ENCODE measurements at places on chromosomes 5 and 9. TPM values are rescaled to one million over a fixed set of nuclear protein-coding genes. Genes with fewer than 3 reads are reported as not detected.

DNA sequence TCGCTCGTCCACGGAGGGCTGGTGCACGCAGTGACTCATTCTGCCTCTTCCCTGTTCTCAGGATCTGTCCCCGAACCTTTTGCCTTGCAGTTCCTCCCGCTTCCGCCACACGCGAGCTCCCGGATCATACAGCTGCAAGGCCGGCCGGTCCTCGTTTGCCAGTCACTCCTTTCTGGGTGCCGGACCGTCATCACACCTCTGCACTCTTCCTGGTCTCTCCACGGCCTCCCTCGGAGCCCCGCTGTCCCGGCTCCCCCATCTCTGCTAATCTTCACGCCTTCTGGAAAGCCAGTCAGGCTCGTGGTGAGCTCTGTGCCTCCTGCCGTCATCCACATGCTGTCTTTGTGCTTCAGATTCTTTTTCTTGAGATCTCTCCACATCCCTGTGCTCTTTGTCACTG is 91.8 kb downstream of the STX17 start:
- no peak for DNase-seq

- DNase-seq, result no peak
These were observed 85.4 kb downstream of the ANKRD55 start for GRCh38 chr5:56147659-56148230.

The CER1 gene
- not detected for polyA plus RNA-seq

The STPG3 gene
- not detected for polyA plus RNA-seq

The ENTPD2 gene
- not detected for polyA plus RNA-seq

GRCh38 chr9:91760906-91761305 is 189.1 kb downstream of the ROR2 start:
- DNase-seq, result no peak
